DMS 273 treated with DMSO at 0.1 percent for 48 hours (cell line): ENCODE measurements at places on chromosomes 7 and 10.

GRCh38 chr7:71710442-71710841 lies 578.5 kb downstream of the GALNT17 start:
- no peak for DNase-seq

GRCh38 chr10:73812657-73813056 lies 1.3 kb upstream of the NDST2 start:
- DNase-seq: no peak

- DNase-seq: no peak
Observed at GRCh38 chr7:124420367-124420766, 345.2 kb downstream of the GPR37 start.

- no peak for DNase-seq
Observed at GRCh38 chr7:27184337-27185012, 557 bp downstream of the HOXA11 start.

DNA sequence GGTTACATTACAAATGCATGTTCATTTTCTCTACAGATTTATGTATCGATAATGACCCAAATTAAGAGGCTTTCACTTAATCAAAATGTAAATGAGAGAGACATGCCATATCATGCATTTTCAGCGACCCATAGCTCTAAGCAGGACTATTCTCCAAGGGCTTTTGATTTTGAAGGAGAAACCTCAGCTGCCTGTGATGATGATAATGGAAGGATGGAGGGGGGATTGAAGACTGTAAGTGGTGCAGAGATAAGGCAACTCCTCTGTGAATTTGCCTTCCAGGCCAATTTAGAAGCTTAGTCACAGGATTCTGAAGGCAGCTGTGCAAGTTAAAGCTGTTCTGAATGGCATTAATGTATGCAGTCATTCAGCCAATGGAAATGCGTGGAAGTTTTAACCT lies 8.3 kb downstream of the VSTM2A start:
- DNase-seq: no peak

DNA sequence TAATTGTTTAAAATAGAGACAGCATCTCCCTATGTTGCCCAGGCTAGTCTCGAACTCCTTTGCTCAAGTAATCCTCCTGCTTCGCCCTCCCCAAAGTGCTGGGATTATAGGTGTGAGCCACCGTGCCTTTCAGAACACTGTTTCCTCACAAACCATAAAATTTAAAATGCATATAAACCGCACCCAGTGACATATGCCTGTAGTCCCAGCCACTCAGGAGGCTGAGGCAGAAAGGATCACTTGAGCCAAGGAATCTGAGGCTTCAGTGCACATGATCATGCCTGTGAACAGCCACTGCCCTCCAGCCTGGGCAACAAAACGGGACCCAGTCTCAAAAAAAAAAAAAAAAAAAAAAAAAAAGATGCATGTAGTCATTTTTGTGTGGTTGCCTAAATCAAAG lies 36.8 kb downstream of the ACBD5 start:
- no peak for DNase-seq

GRCh38 chr10:130003787-130004613 lies 39.9 kb upstream of the EBF3 start:
- DNase-seq: no peak

DNA sequence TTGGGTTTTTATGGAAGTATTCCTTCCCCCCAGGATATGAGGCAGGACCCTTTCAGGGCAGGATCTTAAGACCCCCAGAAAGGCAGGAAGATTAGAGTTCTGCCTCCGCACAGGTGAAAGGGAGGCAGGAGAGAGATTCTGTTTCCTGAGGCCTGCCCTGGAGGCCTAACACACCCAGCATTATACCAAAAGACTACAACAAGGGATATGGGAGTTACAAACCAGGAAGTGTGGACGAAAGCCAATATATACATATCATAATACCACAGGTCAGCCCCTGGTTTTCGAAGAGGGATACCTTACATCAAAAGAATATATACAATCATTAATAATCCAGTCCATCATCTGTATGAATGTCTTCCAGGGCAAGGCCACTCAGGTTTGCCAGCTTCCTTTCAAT lies 14.2 kb downstream of the MINPP1 start:
- no peak for DNase-seq

GRCh38 chr10:15172306-15172840 lies 3.9 kb upstream of the NMT2 start:
- DNase-seq: no peak

DNA sequence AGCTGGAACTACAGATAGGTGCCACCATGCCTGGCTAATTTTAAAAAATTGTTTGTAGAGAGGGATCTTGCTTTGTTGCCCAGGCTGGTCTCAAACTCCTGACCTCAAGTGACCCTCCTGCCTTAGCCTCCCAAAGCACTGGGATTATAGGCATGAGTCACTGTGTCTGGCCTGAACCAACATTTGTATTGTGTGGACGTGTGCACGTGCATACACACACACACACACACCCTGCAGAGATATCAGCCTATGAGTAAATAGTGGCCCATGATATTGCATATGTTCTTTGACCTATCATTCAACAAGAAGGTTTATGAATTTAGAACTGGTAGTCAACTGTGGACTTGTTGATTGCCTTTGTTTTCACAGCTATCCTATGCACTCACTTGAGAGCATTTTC lies 161.6 kb downstream of the BAMBI start:
- DNase-seq: no peak

DNA sequence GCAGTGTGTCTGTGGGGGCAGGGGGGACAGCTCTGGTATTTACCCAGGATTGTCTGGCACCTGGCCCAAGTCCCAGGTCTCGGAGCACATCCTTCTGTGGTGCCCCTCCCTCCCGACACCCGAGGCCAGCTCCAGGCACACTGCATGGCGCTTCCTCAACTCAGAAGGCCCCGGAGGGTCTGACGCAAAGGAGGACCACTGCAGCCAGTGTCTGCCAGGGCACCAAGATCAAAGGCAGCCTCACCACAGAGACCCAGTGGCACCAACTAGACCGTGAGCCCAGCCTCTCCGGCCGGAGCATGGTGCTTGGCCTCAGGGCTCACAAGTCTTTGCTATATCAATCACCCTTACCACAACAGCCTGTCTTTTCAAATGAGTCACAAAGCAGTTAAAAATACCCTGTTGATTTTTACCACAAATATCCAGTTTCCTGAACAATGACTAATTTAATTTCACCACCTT lies 99.3 kb upstream of the DDC start:
- DNase-seq: no peak

GRCh38 chr7:93053949-93054943 lies 63.5 kb downstream of the SAMD9 start:
- DNase-seq: no peak

GRCh38 chr10:123142701-123143161 lies 5.2 kb upstream of the HMX2 start:
- DNase-seq: no peak

DNA sequence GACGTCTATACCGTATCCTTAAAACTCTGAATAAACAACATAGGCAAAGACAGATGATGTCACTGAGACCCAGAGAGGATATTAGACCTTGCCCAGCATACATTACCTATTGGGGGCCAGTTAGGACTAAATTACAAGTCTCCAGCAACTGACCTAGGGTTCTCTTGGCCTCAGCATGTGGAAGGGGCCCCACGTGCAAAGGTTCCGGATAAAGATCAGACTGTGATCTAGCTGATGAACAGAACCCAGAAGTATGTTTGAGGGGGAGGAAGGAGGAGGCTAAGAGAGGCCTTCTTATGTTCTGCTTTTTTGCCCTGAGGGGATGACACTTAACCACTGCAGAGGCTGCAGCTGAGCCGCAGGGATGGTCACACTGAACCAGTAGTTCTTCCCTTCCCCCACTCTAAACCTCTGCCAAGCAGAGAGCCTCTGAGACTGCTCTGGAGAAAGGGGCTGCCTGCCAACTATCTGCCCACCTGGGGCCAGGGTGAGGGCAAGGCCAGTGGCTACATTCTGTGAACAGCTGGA lies 24.0 kb upstream of the KMT2C start:
- no peak for DNase-seq

DNA sequence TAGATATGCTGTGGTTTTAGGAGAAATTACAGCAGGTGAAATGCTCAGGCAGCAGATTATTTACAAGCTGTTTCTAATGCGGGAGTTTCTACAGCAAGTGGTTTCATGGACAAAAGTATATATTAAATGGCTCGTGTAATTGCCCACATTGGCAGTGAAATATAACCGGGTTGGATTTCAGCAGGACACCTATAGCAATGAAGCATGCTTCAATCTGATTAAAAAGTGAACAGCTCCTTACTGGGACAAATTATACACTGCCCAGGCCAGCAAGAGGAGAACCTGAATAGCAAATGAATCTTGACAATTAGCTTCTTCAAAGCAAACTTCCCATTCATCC lies 35.2 kb upstream of the LYZL1 start:
- DNase-seq: no peak

DNA sequence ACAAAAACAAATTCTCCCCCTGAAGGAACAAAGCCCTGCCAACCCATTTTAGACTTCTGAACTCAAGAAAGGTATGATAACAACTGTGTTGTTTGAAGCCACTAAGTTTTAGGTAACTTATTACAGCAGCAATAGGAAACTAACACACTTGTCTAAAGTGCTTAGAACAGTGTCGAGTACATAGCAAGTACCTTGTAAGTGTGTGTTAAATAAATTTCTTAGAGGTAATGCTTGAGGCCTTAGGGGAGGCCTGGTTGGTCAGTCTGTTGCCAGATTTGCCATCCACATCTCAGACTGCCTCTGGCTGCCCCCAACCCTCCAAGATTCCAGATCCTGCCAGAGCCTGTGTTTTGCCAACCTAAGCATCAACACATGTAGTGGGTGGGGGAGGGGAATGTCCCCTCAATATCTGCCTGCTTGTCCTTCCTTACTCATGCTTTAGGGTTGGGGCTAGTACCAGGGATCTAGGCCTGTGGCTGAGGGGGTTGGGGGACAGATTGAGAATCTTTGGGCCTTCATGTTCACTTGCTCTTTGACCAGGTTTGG lies 27.1 kb upstream of the PAX2 start:
- DNase-seq: no peak

DNA sequence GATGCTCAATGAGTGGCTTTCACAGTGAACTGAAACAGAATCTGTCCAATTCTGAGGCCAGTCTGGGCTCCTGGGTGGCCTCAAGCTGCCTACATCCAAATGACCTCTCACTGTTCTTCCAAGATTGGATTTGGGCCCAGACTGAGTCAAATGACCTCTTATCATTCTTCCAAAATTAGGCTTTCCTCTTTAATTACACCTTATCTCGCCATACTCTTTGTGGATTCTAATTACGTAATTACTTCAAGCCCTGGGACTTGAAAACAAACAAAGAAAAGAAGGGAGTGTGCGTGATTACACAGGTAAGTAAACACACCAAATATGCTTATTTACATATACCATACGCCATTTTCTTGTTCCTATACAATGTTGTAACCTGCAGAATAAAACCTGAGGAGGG lies 18.8 kb downstream of the SORBS1 start:
- DNase-seq: no peak

GRCh38 chr10:3293581-3294431 lies 121.2 kb upstream of the PITRM1 start:
- DNase-seq: no peak

- DNase-seq: no peak
Observed at GRCh38 chr7:82156168-82156567, 287.4 kb downstream of the CACNA2D1 start.

GRCh38 chr10:88938039-88938438 lies 14.5 kb downstream of the ACTA2 start:
- DNase-seq: no peak

- no peak for DNase-seq
Observed at GRCh38 chr10:102627736-102628293, 16.5 kb upstream of the TRIM8 start.

GRCh38 chr7:76354981-76355730 lies 3.6 kb downstream of the YWHAG start:
- DNase-seq: no peak

GRCh38 chr7:35251606-35252310 lies 2.1 kb downstream of the TBX20 start:
- no peak for DNase-seq

GRCh38 chr10:3869036-3869435 lies 84.0 kb upstream of the KLF6 start:
- DNase-seq: no peak

GRCh38 chr7:1298931-1299885 lies 66.5 kb downstream of the UNCX start:
- no peak for DNase-seq

GRCh38 chr7:106795877-106796231 lies 69.2 kb upstream of the PIK3CG start:
- DNase-seq: no peak

DNA sequence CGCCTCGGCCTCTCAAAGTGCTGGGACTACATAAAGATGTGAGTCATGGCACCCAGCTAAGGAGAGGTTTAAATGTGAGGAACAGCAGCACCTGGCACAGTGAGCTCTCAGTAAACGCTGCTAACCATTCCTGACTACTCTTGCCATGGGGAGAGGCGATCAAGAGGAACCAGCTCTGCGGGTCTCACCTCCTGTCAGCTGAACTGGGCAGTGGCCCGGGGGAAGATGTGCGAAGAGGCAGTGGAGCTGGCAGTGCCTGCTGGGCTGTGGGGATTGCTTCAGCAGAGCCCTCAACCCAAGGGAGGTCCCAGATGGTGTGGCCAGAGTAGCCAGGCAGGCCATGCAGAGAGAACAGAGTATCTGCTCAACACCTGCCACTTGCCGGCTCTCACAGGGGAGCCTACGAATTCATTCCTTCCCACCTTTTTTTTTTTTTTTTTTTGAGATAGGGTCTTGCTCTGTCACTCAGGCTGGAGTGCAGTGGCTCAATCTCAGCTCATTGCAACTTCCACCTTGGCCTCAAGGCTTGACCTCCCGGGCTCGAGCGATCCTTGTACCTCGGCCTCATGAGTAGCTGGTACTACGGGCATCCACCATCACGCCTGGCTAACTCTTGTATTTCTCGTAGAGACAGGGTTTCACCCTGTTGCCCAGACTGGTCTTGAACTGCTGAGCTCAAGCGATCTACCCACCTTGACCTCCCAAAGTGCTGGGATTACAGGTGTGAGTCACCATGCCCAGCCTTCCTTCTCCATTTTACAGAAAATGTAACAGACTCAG lies 6.8 kb downstream of the POLM start:
- DNase-seq: no peak

DNA sequence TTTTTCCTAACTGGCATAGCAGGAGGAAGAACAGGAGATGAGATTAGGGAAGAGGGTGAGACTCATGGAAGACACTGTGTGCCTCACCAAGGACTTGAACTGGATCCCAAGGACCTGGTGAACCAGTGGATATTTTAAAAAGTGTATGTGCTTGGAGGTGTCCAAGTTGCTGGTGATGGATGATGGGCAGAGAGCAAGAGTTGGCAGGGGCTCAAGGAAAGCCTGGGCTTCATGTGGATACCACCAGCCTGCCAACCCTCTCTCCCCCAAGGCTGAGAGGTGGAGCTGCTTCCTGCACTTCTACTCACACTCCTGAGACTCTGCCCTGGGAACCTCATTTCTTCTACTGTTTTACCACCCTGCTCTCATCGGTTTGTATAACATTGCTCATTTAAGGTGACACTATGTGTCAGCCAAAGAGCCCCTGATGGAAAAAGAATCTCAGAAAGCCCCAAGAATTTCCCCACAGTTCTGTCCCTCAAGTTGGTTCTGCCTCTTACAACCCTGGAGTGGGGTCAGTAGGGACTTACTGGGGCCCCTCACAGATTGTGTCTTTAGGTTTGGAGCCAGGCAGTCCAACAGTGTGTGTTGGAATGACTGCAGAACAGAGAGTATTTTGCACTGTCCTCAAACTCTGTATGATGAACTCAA lies 56.2 kb upstream of the PDCD4 start:
- DNase-seq: no peak

GRCh38 chr7:150879345-150879744 lies 27.0 kb downstream of the AOC1 start:
- DNase-seq: no peak

GRCh38 chr7:29921404-29922010 lies 68.1 kb downstream of the SCRN1 start:
- peak; percentile 64 for DNase-seq
